ENCODE measurements at places on chromosomes 1 and 21.

DNA sequence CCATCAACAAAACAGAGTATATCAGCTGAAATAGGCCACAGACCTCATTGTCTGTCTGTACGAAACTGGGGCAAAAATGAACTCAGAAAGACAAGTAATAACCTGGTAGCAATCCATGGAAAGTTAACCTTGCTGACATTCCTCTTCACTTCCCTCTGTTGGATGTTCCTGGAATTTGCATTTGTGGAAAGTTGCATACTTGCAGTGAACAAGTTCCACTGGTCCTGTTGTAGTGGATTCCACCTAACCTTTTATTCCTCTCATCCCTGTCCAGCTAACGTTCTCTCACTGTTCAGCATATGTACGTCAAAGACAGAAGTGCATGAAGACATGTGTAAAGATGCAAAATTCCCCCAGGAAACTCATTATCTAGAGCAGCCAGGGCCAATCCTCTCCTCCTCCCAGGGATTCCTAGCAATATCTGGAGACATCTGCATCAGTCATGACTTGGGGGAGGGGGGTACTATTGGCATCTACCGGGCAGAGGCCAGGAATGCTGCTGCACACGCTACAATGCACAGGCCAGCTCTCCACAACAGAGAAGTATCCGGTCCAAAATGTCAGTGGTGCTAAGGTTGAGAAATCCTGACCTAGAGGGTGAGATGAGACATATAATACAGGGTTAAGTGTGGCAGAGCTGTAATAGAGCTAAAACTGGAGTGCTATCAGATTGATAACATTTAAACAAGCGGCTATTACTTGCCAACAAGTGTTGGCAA is 8.2 kb downstream of the LPAR3 start:
- DNase-seq: no peak

DNA sequence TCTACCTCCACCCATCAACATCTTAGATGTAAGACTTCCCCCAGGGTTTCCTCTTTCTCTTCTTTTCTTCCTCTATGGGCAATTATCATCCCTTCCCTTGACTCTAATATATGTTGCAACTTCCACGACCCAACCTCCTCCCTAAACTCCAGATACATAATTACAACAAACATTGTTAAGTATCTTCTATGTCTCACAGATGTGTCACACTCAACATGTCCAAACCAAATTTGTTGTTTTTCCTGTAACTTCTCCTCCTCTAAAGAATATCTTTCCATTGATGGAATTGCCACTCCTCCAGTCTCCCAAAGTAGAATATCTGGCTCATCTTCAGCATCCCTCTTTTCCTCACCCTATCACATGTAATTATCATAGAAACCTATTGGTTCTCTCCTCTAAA is 314.2 kb downstream of the RWDD3 start:
- DNase-seq: no peak

GRCh38 chr1:47030170-47030805 is 6.8 kb downstream of the CYP4X1 start:
- DNase-seq: no peak

- no peak for DNase-seq
Observed at GRCh38 chr1:3542676-3543075, 68.6 kb downstream of the MEGF6 start.

- DNase-seq: no peak
Observed at GRCh38 chr1:240562111-240562590, 49.8 kb downstream of the GREM2 start.

GRCh38 chr1:8137481-8138244 is 111.6 kb upstream of the ERRFI1 start:
- no peak for DNase-seq

DNA sequence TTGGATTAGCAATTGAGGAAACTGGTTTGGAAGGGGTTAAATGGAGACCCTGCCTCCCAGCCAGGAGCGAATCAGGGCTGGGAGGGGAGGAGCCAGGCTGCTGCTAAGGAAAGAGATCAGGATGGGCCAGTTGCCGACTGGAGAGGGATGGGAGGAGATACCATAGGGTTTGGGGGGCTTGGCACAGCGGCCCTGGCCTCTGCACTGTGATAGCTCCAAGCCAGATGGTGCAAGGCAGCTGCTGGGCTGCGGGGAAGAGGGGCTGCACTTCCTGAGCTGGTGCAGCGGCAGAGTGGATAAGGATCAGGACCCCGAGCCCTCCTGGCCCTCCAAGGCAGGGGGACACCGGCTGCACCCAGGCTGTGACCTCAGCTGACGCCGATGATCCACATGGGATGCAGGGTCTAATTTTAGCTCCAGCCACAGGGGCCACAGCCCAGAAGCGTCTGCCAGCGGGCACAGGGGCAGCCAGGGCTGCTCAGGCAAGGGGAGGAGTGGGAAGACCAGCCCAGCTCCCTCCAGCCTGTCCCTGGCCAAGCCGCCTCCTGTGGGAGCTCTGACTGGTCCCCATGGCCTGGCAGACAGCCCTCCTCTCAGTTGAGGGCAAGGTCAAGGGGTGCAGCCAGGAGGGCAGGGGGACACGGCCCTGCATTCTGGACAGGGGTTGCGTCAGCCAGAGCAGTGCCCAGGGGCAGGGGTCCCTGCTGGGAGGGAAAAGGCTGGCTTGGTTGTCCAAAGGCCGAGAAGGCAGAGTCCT is at the start of gene EXTL1:
TSS of gene EXTL1 (plus strand) at position 129 of the 757 bp plus-strand sequence. CDS start 872 bp downstream, outside the sequence.
- DNase-seq: peak; percentile 83

- no peak for DNase-seq
Observed at GRCh38 chr1:234368320-234369032, 4.8 kb upstream of the COA6 start.

DNA sequence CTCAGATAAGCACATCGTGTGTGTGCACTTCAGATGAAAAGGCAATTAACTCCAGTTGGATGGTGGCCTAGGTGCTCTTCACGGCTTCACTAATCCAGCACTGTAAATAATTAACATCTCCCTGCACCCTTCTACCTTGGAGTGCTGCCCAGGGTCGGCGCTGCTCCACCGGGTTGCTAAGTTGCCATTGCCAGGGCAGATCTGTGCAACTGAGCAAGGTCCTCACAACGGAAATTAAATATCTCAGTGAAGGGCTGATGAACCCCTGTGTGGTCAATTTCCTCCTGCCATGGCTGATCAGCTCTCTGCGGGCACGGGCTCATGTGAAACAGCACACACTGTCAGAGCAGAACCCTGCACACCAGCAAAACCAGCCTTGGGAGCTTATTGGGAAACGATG is 63.2 kb downstream of the SYDE2 start:
- DNase-seq: no peak

DNA sequence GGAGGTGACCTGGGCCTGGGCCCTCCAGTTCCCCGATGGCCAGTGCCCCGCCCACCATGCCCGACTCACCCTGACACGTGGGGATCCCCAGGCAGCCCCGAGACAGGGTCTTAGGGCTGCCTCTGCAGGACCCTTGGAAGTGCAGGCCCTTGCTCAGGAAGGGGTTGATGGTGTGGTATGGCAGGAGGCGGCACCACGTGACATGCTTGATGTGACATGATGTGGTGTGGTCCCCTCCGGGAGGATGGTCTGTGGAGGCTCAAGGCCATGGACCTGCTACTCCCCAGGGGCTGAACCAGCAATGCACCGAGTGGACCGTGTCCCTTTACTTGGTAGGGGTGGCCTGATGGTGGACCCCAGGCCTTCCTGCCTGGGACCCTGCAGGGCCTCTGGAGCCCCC is 21.9 kb upstream of the PLCH2 start:
- DNase-seq: no peak

- DNase-seq: no peak
Observed at GRCh38 chr1:210531475-210532222, 202.9 kb downstream of the HHAT start.

- DNase-seq: no peak
Observed at GRCh38 chr1:1355416-1355815, 2.9 kb downstream of the MXRA8 start.

DNA sequence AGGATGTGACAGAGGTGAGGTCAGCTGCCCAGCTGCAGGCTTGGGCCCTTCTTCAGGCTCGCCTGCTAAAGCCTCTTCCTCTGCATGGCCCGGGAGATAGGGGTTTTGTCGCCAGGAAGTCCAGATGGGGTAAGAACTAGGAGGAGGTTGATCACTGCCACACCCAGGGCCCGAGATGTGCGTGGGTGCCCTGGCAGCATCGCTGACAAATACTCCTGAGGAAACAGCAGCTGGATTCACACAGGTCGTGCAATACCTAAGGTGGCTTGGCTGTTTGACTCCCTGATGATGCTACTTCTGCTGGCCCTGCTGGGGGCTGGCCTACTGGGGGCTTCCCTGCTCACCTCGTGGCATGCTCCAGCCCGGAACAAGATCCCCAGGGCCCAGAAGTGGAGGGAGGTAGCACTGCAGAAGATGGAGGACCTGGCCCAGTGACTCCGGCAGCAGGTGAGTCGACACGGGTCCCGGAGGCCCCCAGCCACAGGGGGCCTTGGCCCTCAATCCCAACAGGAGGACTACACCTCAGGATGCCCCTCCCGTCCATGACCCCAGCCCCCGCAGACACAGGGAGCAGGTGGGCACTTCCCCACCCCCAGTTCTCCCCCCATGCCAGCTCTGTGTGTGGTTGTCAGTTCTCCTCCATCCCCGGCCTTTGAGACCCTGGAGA is 29.6 kb downstream of the FAAH start:
- no peak for DNase-seq

GRCh38 chr1:179241530-179242097 is 12.1 kb upstream of the ABL2 start:
- no peak for DNase-seq

- DNase-seq: no peak
Observed at GRCh38 chr1:218584418-218585155, 239.5 kb downstream of the TGFB2 start.

GRCh38 chr1:93442008-93442666 is 5.8 kb upstream of the FNBP1L start:
- peak; percentile 21 for DNase-seq

- no peak for DNase-seq
Observed at GRCh38 chr1:53663529-53664300, 75.2 kb downstream of the GLIS1 start.

DNA sequence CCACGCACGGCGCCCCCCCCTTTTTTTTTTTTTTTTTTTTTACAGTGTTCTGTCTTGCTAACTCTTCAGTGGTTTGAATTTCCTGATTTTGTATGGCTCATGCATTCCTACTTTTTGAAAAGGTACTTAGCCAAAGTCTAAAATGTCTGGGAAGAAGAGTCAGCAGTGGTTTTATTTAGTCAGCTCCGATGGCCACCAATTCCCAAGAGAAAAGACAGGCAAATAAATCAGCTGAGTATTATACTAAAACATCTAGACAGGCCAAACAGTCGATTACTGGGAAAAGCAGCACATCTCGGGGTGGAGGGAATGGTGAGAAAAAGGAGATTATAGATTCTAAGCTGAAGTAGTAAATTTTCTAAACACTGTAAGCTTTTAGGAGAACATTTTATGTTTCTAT is 192.5 kb upstream of the ZRANB2 start:
- no peak for DNase-seq

DNA sequence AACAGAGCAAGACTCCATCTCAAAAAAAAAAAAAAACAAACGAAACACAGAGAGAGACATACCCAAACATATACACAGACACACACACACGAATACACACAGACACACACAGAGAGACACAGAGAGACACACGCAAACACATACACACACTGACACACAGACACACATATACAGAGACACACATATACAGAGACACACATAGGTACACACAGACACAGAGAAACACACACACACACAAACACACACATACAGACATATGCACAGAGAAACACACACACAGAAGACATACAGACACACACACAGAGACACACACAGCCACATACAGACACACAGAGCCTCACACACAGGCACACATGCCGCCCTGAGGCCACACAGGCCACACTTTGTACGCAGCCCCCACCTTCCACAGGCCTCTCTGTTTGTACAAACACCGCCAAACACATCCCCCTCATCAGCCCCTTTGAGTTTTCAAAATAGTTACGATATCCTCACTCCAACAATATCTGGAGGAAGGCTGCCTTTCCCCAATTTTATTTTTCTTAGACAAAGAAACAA is 57.5 kb upstream of the ABCG1 start:
- no peak for DNase-seq

- DNase-seq: peak; percentile 96
Observed at GRCh38 chr1:32072622-32073298, at the start of gene TMEM39B. TSS of gene TMEM39B (plus strand) at chr1:32072939. CDS start at chr1:32073048, 109 bp downstream.

DNA sequence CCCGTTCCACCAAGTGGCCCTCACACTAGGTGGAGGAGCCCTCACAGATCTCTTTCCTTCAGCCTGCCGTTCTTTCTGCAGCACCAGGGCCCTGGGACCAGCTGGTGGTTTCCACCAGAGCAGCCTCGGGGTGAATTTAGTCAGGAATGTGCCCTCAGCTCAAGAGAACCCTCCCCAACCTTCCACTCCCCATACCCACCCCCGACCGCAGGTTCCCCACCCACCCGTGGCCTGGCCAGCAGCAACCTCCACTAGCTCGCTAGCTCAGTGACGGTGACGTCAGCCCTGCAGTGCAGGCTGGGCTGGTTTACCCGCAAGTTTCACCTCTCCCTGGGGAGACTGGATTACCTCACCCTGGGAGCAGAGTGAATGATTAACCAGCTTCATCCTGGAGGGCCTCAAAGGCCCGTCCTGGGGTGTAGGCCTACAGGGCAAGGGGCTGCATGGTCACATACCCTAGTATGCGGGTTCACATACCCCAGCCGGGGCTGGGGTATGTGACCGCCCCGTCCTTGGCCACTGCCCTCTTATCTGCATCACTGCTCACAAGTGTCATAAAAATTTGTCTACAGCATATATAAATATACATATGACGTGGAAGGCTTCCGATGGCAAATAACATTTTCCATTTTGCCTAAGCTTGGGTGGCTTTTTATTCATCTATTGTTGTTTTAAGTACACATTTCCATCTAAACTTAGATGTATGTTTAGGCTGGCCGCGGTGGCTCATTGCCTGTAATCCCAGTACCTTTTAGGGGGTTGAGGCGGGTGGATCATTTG is 24.5 kb downstream of the ELF3 start:
- peak; percentile 46 for DNase-seq

DNA sequence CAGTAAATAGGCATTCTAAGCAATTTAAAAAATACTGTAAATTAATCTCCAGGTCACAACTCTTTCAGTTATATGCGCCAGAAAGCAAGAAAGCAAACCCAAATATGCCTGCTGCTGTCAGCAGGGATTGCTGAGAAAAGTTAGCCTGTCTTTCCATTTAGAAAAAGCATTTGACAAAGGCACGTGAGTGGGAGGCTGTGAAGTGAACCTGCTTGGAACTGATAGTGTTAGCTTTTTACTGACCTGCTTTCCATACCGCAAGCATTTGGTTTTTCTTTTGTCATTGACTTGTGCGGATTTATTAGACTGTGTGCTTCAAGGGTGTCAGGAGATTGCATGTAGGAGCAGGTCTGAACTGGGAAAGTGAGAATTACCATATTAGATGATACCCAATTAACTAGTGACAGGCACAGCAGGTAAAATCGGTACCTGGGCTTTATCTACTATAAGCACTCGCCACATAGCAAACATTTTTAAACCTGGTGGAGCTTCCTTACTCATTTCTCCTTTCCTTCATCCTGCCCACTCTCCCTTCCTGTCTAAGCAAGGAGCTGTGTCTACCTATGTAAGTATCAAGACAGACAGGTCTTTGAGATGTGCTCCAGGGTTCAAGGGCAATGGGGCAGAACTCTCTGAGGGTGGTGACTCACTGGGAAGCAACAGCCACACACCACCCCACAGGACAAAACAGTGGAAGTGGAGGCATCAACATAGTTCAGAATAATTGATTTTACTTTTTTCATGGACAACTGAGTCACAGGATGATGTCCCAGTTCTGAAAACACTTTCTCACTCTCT is 323.9 kb downstream of the DISC1 start:
- DNase-seq: no peak
